ENCODE measurements at places on chromosomes 6 and 20. TPM values are rescaled to one million over a fixed set of nuclear protein-coding genes. Genes with fewer than 3 reads are reported as not detected.

Gene SCUBE3
- not detected for total RNA-seq

Gene OOEP
- total RNA-seq, result 0.57 TPM

Gene USP49
- total RNA-seq, result 6.3 TPM

Gene HDAC2
- total RNA-seq, result 64.4 TPM

Gene E2F1
- total RNA-seq, result 69.8 TPM

Gene SSTR4
- total RNA-seq, result not detected

DNA sequence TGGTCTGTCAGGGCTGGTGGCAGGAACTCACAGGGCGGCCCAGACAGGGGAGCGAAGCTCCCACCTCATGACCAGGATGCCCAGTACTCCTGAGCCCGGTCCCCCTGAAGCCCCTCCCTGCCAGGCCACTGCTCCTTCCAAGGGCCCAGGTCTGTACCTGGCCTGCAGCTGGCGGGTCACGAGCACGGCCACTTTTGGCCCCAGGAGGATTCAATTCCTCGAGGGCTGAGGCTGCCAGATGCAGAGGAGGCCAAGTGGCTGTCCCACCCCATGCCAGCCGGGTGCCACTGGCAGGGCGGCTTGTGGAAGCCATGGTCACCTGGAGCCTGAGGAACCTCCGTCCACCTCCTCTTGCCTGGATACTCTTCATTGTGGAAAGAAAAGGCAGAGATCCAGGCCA, 17.4 kb downstream of the PMEPA1 start:
- no peaks in the 10 kb centered on the region for H3K27me3 ChIP-seq
- DNase-seq, result no peak
- no peak overlapping the region for H3K27ac ChIP-seq
- no peak overlapping the region for H3K4me3 ChIP-seq

GRCh38 chr20:39021748-39022147, 59.6 kb downstream of the DHX35 start:
- no peak overlapping the region for H3K27ac ChIP-seq
- H3K27me3 ChIP-seq, result no peaks in the 10 kb centered on the region
- H3K36me3 ChIP-seq, result peaks cover 76% of the 10 kb centered on the region
- peaks cover 48% of the 10 kb centered on the region for H3K4me1 ChIP-seq
- no peak overlapping the region for H3K4me3 ChIP-seq

DNA sequence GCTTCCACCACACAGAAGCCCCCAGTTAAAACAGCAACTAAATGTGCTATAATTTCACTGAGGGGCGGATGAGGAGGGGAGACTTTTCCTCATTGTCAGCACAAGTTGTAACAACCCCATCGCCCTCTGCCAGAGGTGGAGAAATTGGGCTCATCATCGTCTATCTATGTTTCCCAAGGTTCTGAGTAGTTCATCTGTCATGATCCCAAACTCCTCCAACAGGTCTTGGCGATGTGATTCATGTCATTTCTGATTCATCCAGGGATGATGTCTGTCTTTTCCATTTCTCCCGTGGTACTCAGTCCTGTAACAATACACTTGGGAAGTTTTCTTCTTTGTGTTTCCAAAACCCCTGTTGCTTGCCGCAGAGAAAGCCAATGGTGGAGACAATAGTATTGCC, 51.0 kb downstream of the TFAP2A start:
- no peaks in the 10 kb centered on the region for H3K4me1 ChIP-seq
- no peak overlapping the region for H3K4me3 ChIP-seq
- no peaks in the 10 kb centered on the region for H3K36me3 ChIP-seq
- no peak for DNase-seq

GRCh38 chr6:96184798-96185197, 169.0 kb downstream of the FUT9 start:
- H3K36me3 ChIP-seq, result no peaks in the 10 kb centered on the region
- DNase-seq, result no peak
- H3K4me1 ChIP-seq, result no peaks in the 10 kb centered on the region
- no peak overlapping the region for H3K4me3 ChIP-seq
- no peaks in the 10 kb centered on the region for H3K27me3 ChIP-seq

GRCh38 chr20:45044084-45044573, 56.8 kb downstream of the KCNS1 start:
- peaks cover 54% of the 10 kb centered on the region for H3K36me3 ChIP-seq
- H3K4me3 ChIP-seq, result no peak overlapping the region
- H3K27me3 ChIP-seq, result no peaks in the 10 kb centered on the region

- H3K36me3 ChIP-seq, result no peaks in the 10 kb centered on the region
- DNase-seq, result no peak
- no peaks in the 10 kb centered on the region for H3K4me1 ChIP-seq
- H3K27me3 ChIP-seq, result peaks cover 29% of the 10 kb centered on the region
- no peak overlapping the region for H3K4me3 ChIP-seq
Observed at GRCh38 chr6:148973538-148974208, 226.8 kb downstream of the UST start.

GRCh38 chr6:89842228-89842627, 12.5 kb downstream of the CASP8AP2 start:
- H3K36me3 ChIP-seq, result peaks cover 33% of the 10 kb centered on the region
- no peak overlapping the region for H3K27ac ChIP-seq
- peaks cover 27% of the 10 kb centered on the region for H3K4me1 ChIP-seq
- H3K27me3 ChIP-seq, result no peaks in the 10 kb centered on the region

- H3K4me3 ChIP-seq, result no peak overlapping the region
- no peak overlapping the region for H3K27ac ChIP-seq
- H3K36me3 ChIP-seq, result no peaks in the 10 kb centered on the region
- H3K27me3 ChIP-seq, result no peaks in the 10 kb centered on the region
- DNase-seq, result no peak
Observed at GRCh38 chr6:84536885-84537638, 227.3 kb downstream of the TBX18 start.

GRCh38 chr6:160116411-160116810, 5.2 kb upstream of the SLC22A1 start:
- H3K4me1 ChIP-seq, result no peaks in the 10 kb centered on the region
- H3K27ac ChIP-seq, result no peak overlapping the region
- H3K36me3 ChIP-seq, result peaks cover 11% of the 10 kb centered on the region
- no peak for DNase-seq
- H3K4me3 ChIP-seq, result no peak overlapping the region
- H3K27me3 ChIP-seq, result no peaks in the 10 kb centered on the region

All from activated CD4-positive, alpha-beta T cell treated with anti-CD3 and anti-CD28 coated beads, Interleukin-2, amount 10 ng/mL, durations not matched to agents 7 days and 5 days (primary cell).